Amniotic epithelial cell (primary cell): ENCODE measurements at places on chromosomes 6 and 20.

DNA sequence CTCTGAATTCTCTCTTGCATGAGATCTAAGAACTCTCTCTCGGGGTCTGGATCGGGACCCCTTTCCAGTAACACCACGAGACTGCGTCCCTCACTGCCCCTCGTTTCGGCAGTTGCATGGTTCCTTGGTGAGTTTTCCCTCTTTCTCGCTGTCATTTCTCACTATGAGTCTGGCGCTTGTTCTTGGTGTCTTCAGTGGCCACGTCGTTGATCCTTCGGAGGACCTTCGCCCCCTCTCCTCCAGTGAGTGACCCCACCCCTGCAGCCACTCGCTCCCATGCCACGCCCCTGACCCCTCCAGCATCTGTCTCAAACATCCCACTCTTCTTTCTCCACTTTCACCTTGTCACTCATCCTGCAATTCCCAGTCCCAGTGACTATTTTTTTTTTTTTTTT is 23.0 kb downstream of the SYNJ2 start:
- DNase-seq, result no peak

DNA sequence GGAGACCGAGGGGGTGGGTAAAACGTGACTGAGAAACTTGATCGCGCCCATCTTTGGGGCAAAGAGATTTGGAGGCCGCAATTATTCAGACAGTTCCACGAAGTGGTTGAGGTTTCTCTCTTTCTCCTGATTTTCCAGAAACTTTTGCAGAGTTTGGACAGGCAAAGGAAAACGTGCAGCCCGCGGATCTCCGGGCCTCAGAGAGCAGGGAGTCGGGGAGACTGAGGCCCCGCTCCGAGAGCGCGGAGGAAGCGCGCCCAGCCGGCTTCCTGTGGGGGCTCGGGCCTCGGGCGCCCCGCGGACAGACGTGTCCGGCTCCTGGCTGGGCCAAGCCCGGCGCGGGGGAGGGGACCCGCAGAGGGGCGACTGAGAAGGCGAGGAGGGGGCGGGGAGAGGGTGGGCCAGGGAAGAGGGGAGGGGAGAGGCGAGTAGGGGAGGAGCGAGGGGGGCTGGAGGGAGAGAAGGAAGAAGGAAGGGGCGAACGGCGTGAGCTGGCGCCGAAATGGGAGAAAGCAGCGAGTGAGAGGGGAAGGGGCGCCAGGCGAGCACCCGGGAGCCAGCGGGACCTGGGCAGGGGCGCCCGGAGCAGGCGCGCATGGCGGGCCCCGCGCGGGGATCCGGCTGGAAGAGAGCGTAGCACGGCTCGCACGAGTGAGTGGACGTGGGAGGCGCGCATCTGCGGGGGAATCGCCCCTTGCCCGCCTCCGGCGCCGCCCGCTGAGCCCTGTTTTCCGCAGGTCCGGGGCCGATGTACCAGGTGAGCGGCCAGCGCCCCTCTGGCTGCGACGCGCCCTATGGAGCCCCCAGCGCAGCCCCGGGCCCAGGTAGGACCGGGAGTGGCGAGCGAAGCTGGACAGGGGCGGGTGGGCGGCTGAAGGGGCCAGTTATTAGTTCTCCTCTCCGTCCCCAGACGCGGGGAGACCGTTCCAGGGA is at the start of gene MDFI:
MDFI (plus strand) TSS at position 467 of the 933 bp plus-strand sequence; CDS start at position 749, 282 bp downstream.
- peak; percentile 7 for DNase-seq

- no peak for DNase-seq
These were observed 126.9 kb upstream of the BMP5 start for GRCh38 chr6:56002336-56002735.

DNA sequence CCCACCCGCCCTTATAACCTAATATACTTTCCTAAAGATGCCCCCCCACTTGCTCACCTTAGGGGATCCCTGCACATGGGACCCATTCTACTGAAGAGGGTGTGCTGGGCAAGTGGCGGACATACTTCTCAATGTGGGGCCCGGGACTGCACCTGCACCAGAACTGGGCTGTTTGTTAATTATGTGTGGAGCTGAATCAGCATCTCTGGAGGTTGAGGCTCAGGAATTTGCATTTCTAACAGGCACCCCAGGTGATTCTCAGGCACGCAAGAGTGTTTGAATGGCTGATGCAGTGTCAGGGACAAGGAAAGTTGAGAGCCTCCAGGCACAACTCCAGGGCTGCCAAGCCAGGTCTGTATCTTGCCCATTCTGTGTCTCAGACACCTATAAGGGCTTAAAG is 8.9 kb upstream of the PTPRT start:
- no peak for DNase-seq

GRCh38 chr20:63846128-63846771 is 15.0 kb upstream of the ABHD16B start:
- no peak for DNase-seq

- no peak for DNase-seq
These were observed 10.0 kb upstream of the POU3F2 start for GRCh38 chr6:98824162-98824901.
